ENCODE measurements at places on chromosomes 1 and 21.

GRCh38 chr1:101366513-101367215, 129.8 kb downstream of the S1PR1 start:
- DNase-seq, result no peak

DNA sequence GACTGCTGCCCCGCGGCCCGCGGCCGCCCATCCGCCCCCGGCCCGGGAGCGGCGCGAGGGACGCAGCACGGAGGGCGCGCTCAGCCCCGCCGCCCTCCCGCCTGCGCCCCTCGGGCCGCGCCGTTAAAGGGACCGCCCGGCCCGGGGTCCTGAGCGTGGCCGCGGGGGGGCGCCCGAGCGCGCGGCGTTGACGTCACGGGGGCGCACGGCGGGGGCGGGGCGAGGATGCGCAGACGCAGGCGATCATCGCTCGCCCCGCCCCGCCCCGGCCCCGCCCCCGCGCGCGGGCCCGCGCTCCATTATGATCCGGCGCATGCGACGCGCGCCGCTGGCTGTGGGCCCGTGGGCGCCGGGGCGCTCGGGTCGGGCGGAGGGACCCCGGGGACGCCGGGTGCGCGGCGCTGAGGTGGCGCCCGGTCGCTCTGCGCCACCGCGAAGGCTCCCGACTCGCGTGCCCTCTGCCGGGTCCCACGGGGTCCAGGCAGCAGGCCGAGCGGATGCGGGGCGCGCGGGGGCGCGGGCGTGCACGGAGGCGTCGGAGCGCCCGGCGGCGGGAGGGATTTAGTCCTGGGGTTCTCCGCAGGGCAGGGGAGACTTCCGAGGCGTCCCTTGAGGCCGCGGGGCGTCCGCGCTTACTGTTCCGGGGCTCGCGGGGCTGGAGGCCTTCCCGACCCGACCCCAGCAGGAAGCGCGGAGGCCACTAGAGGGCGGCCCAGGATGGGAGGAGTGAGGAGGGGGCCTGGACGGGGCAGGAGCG, at the start of gene DVL1:
TSS of gene DVL1 (minus strand) at position 163 of the 757 bp plus-strand sequence. CDS start 353 bp downstream, outside the sequence.
- DNase-seq, result peak; percentile 24

GRCh38 chr1:92563457-92564216, 76.9 kb upstream of the GFI1 start:
- DNase-seq, result no peak

- no peak for DNase-seq
Observed at GRCh38 chr1:51131185-51131584, 29.2 kb downstream of the C1orf185 start.

- DNase-seq, result no peak
Observed at GRCh38 chr1:37732111-37732780, 32.7 kb downstream of the EPHA10 start.

DNA sequence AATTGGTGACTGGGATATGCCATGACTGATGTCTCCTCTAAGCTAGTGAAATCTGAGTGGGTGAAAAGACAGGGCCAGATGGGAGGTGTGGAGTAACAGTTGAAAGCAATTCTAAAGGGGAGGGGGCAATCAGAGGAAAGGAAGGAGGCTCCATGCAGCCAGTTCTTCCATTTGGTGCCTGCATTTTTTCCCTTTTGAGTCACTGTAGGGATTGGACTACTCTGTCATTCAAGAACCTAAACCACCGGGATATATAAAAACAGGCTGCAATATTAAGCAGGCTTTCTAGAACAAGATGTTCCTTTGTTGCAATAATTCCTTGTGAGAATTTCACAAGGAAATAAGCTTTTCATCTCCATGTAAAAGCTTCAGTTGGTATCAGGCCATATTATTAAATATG, 18.3 kb downstream of the CLIC6 start:
- peak; percentile 19 for DNase-seq

DNA sequence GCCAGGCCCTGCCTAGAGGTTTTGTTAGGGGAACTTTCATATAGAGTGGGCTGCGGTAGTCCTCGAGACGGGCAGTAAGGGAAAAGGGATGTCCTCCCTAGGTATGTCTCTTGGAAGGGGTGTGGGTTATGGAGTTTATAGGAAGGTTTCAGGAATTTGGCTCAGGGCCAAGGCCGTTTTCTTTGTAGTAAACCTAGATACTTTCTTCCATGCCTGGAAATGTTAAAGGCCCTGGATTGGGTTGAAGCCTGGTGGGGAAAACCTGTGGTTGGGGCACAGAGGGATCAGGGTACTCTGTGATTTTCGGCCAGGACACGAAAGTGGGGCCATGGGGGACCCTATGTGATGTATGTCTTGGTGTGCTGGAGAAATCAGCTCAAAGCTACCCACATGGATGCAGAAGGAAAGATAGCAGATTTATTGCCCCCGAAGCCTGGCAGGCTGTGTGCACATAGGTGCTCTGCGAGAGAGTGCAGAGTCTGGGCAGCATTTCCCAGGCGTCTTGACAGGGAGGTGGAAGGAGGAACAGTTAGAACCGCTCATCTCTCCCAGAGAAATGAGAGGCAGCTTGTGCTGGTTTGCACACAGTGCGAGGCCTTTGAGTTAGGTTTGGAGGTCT, 1.7 kb downstream of the SNAP47 start:
- no peak for DNase-seq

DNA sequence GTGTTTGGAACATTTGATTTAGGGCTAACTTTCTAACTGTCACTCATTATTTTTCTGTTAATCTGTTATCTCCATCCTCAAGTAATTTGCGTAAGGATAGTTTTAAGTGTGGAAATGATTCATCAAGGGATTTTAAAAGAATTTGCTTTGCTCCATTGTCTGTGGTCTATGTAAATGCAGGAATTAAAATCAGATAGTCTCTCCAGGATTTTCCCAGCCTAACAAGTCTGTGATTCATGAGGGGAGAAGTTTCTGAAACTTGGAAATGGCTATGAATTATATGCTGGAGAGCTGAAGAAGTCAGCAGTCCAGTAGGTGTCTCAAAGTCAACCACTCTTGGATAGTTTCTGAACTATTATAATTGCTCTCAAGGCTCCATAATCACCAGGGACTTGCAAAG, 264.5 kb downstream of the MRPL39 start:
- DNase-seq, result no peak

DNA sequence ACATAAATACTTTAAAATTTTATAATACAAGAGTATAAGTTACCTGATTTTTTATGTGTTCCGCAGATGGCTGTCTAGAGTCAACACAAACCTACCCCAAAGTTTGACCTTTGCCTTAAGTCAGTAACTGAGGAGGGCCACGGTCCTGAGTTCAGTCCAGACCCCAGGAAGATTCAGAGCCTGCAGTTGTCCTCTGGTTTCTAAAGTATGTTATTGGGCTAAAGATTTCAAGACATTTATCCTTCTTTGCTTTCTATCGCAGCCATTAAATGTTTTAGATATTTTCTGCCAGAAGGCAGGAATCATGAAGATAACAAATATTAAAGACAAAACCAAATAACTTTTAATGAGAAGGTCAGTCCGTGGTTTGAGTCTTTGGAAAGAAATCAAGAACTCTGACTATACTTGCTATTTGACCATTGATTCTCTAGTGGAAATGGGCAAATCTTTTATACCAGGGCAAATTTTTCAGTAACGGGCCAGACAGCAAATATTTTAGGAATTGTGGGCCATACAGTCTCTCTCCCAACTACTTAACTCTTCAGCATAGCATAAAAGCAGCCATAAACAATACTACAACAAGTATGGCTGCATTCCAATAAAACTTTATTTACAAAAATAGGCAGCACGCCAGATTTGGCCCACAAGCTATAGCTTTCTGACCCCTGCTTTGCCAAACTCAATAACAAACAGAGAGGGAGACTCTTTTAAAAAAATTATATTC, 38.0 kb upstream of the HAO2 start:
- DNase-seq, result no peak

GRCh38 chr1:2228694-2229036, 546 bp downstream of the SKI start:
- DNase-seq, result no peak

GRCh38 chr1:28893403-28894102, 20.8 kb upstream of the EPB41 start:
- DNase-seq, result no peak

- DNase-seq, result no peak
Observed at GRCh38 chr1:107480548-107481415, 339.9 kb downstream of the NTNG1 start.

DNA sequence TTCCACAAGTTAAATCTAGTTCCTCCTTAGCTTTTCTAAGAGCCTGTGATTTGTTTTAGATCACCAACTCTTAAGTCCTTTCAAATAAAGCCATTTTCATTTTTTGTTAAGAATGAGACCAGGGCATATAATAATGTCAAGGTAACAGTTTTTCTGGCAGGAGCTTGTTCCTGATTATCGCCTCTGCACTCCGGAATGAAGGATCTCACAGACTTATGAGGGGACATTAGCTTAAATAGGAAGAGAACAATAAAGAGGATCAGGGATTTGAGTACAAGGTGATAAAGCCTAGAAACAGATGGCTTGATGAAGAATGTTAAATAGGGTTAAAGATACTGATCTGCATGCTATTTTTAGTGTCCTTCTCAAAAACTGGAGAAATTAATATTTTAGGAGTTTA, 13.6 kb upstream of the OTUD7B start:
- no peak for DNase-seq

DNA sequence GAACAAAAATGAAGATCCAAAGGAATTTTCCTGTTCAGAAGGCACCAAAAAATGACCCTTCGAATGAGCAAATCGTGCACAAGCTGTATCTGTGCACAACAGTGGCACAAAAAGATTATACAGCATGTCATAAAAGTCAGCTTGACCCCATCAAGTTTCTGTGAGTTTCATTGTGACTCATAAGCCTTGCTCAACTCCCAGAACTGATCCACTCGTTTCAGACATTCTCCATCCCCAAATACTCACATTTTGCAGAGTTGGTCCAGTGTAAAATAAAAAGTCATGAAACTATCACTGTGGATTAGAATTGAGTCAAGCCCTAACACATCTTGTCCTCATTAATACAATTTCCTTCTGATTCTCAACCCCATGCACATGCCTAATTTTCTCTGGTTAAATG, 174.7 kb upstream of the PKN2 start:
- DNase-seq, result peak; percentile 19

- no peak for DNase-seq
Observed at GRCh38 chr21:34311561-34312330, 52.1 kb upstream of the KCNE2 start.

GRCh38 chr1:226596531-226597165, 48.1 kb downstream of the STUM start:
- no peak for DNase-seq

GRCh38 chr1:18768086-18768485, 91.4 kb downstream of the TAS1R2 start:
- DNase-seq, result no peak

DNA sequence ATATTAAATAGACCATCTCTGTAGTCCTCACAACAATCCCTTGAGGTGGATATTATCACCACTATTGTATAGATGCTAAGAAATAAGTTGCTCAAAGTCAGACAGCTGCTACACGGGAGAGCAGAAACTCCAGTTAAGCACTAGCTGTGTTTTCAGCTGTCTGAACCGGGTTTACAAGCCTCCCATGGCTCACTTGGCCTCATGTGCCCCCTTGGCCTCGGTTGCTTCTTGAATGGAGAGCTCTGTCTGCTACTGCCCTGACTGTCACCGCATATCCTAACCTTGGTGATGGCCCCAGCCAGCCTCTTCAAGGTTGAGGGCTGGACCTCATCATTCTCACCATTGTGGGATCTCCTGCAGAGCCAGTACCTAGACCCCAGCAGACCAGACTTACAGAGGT, 123.4 kb downstream of the AK5 start:
- no peak for DNase-seq

- DNase-seq, result no peak
Observed at GRCh38 chr1:24426744-24427544, 11.3 kb downstream of the NIPAL3 start.

DNA sequence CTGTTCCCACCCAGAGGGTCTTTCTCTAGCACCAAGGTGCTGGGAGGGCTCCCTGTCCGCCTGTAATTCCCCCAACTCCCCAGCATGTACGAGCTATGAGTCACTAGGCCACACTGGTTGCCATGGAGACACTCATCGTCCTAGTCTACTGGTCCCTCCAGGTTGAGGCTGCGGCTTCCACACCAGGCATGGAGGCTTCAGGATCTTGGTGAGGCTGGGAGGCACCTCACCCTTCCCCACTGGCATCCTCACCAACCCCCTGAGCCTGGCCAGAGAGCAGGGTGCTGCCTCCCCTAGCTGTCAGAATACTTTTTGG, 75.6 kb upstream of the KAZN start:
- no peak for DNase-seq

- DNase-seq, result no peak
Observed at GRCh38 chr1:242140836-242141235, 141.9 kb upstream of the MAP1LC3C start.

DNA sequence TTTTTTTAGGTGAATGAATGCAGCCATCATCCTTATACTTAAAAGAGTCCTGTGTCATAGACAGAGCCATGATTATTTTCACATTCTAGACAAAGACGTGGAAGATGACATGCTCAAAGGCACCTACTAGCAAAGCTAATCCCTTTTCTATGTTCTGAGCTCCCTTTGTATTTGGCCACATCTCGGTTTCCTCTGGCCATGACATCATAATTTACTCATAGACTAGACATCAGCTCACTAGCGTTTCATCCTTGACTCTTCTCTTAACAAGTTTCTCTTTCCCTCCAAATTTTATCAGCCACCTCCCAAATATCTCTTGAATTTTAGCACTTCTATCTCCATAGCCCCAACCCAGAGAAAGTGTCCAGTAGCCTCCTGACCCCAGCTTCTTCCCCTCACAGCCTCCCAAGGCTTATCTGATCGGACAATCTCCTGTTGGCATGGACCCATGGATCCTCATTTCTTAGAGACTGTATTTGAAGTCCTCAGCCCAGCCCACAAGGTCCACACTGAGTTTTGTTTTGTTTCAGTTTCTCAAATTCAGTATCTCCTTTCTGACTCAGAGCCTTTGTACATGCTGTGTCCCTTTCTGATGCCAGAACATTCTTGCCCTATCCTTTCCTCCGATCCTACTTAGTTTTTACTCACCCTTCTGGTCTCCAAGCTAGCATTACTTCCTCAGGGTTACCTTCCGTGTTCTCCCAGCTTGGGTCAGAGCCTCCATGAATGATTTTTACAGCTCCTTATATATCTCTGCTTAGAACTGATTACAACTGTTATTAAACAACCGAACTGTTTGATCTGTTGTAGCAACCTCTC, 33.0 kb upstream of the EPS8L3 start:
- DNase-seq, result no peak

GRCh38 chr1:223551610-223552009, 113.9 kb downstream of the CAPN8 start:
- no peak for DNase-seq

DNA sequence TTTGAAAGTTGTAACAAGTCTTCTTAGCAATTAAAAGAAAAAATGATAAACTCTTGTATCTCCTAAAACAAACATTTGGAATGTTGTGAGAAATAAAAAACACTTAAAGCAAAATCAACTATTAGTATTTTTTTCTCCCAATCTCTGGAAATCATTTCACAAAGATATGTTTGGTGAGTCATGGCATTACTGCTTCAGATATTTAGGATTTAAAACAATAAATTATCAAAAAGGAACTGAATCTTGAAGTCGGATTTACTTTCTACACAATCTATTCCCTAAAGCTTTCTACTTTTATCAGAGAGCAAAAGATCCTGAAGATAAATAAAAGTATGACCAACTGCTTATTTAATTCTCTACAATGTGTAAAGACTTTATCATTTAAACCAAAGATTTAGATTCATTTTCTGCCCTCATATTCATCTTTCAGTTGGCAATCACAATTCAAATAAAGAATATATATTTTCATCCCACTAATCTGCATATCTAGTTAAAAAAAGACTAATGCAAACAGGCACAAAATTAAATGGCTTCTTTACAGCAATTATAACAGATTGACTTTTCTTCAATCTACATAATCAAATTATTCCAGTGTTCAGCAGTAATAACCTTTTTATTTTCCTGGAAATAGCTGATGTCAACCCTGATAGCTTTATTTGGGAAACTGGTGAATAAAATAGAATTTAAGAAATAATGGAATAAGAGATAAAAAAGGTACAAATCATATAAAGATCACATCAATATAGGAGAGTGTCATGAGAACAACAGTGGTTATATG, 230.0 kb downstream of the COP1 start:
- DNase-seq, result no peak

Data from foreskin melanocyte (primary cell).